ENCODE measurements at places on chromosomes 3 and 15.

DNA sequence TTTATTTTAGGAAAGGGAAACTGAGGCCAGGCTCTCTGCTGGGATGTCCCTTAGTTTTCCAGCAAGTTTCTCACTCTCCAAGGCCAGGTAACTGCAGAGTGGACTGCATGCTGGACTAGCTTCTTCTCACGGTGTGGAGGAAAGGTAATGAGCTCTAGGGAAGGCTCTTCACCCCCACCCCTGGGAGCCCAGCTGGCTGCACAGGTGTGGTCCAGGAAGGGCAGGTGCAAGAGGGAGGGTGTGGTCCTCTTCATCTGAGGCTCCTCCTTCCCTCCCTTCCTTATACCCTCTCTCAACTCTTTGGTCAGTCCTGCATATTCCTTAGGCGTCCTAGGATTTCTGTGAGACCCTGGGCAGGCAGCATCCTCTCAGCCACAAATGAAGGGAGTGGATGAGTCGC lies 33.9 kb downstream of the RNU5B-1 start:
- DNase-seq: no peak

DNA sequence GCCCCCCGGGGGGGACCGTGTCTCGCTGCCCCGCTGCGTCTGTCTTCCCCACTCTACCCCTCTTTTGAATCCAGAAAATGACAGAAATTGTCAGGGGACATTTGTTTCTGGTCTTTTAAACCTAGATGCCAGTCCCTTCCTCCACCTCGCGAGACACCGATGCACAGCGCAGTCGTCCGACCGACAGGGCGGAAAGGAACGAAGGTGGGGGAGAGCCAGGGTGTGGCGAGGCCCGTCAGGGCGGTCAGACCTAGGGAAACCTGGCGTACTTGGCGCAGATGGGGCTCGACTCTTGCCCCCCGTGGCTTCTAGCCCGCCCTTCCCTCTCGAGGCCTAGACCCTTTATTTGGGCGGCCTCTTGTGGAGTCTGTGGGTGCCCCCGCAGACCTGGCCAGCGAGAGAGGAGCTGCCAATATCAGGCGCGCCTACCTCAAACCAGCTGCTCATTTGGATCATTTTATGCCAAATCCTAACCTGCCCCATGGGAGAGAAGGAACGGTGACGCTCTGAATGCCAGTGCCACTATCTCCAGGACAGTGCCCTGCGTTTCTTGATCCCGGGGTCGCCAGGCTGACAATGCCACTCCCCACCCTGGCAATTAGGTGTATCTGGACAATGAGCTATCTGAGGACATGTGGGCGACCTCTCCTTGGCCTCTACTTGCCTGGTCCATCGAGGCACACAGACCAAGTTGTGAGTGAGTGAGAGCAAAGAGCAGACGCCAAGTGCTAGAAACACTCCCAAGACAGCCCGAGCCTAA lies 500 bp upstream of the RAB6B start:
- DNase-seq: no peak

DNA sequence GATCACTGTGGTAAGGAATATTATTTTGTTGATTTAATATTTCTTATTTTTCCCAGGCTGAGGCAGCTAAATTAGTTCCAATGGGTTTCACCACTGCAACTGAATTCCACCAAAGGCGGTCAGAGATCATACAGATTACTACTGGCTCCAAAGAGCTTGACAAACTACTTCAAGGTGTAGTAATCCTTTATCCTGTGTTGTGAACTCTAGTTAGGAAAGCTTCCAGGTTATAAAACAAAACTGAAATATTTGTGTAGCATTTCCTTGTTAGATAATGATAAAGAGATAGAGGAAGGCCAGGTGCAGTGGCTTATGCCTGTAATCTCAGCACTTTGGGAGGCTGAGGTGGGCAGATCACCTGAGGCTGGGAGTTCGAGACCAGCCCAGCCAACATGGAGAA lies 11.1 kb downstream of the RAD51 start:
- no peak for DNase-seq

DNA sequence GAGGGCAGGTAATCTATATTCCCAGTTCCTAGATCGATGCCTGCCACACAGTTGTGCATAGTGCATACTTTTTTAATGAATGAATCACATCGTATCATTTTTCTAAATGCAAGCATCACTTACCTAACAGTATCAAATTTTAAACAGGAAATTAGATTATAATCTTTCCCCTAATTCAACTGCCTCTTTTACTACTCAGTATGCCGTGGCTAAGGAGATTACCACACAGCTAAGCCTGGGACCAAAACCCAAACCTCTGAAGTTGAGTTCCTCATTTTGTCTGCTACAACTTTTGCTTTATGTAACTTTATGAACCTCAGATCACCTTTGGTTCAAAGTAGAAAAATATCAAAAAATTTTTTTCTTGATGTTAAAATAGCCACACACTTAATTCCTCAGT lies 53.2 kb upstream of the FNDC3B start:
- no peak for DNase-seq

DNA sequence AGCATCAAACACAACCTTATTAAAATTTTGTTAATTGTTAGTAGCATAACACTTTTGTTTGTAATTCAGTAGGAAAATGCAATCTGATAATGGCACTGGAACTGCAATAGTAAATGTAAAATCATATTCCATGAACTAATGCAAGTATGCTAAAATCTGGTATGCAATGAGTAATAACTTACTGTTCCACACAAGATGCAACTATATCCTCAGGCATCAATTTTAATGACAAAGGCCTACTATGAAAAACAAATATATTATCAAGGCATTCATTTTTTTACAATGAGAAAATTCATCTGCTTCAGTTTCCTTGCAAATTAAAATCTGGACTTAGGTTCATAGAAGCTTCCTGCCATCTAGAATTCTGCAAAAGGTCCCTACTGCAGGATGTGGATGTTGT lies 1.4 kb upstream of the NSMCE3 start:
- DNase-seq: no peak

- no peak for DNase-seq
Observed at GRCh38 chr3:31210068-31210645, 315.7 kb upstream of the GADL1 start.

GRCh38 chr3:20043396-20043795 lies 3.1 kb downstream of the KAT2B start:
- DNase-seq: no peak

GRCh38 chr3:55333046-55333445 lies 154.1 kb downstream of the WNT5A start:
- no peak for DNase-seq

DNA sequence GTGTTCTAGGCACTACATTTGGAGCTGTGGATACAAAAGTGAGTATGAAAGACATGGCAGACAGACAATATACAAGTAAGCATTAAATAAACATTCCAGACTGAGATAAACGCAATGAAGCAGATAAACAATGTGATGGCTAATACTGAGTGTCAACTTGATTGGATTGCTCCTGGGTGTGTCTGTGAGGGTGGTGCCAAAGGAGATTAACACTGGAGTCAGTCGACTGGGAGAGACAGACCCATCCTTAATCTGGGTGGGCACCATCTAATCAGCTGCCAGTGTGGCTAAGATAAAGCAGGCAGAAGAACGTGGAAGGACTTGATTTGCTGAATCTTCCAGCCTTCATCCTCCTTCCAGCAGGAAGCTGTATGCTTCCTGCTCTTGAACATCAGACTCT lies 77.2 kb downstream of the CADPS start:
- DNase-seq: no peak

- DNase-seq: no peak
Observed at GRCh38 chr3:24060055-24060454, 115.0 kb downstream of the NR1D2 start.

GRCh38 chr3:100108464-100109079 lies 5.7 kb downstream of the FILIP1L start:
- no peak for DNase-seq

DNA sequence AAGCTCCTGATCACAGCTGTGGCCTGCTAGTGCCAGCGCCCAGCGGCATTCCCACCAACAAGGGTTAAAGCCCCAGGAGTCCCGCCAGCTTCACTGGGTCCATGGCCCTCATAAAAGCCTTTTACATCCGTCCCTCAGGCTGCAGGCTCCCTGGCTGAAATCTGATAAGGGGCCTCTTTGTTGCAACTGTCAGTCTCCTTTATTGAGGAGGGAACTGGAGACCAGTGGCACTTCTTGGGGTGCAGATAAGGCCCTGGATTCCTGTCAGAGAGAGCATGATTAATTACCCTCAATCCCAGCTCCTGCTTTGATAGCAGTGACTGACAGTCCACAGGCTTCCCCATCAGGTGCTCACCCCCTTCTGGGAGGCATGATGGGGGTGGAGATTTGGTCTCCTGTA lies 30.9 kb upstream of the CLK3 start:
- no peak for DNase-seq

DNA sequence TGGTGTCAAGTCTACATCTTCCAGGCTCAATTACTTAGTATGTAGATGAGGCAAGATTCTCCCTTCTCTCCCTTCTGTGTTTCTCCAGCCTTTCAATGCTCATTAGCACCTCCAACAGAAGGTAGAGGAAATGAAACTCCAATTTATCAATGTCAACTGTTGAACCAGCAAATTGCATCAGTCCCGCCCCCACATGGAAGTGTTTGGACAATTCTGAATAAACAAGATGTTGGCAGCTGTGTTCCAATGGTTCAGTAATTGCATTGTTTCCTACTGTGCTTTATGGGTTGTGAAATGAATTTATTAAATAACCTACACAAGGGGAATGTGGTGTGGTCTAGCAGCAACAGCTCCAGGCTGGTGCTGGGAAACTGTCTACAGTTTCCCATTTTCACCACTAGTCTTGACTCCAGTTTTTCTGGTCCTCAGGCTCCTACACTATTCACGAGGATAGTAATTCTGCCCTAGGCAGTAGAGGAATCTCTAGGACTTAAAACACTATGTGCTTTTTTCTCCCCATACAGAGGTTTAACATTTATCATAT lies 91.9 kb downstream of the MB21D2 start:
- DNase-seq: no peak

GRCh38 chr3:198071602-198072287 lies 111.7 kb downstream of the LMLN start:
- DNase-seq: no peak

GRCh38 chr3:158649791-158650190 lies 5.5 kb downstream of the GFM1 start:
- no peak for DNase-seq

DNA sequence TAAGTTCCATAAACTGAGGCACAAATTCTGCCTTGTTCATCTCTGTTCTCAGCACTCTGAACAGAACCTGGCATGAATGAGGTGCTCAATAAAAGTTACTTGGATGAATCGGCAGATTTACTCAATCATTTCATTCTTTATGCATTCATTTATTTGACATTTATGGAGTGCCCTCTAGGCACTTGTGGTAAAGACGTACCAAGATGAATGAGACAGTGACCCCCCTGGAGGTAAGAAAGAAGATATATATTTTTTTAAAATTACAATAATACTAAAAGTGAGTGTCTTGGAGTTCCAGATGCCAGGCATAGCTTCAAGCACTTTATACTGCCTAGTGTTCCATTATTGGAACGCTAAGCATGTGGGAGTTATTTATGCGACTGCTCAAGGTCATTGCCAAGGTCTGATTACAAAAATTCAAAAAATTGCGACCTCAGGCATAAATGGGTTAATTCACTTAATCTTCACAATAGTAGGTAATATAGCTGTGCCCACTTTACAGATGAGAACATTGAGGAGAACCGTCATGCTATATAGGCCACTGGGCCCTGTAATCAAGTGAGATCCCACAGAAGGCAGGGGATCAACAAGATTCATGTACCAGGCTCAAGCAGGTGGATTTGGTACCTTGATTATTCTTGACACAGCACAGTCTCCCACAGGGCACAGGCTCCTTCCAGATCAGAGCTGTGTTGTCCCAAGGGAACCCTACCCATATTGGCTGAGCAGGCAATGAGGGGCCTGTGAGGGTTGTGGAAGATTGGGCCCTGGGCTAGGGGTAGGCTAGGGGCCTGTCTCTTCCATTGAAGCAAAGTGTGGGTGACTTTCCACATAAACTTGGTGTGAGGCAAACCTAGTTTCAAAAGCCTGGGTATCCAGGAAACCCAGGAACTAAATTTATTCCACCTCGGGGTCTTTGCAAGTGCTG lies 10.7 kb downstream of the XIRP1 start:
- DNase-seq: no peak

DNA sequence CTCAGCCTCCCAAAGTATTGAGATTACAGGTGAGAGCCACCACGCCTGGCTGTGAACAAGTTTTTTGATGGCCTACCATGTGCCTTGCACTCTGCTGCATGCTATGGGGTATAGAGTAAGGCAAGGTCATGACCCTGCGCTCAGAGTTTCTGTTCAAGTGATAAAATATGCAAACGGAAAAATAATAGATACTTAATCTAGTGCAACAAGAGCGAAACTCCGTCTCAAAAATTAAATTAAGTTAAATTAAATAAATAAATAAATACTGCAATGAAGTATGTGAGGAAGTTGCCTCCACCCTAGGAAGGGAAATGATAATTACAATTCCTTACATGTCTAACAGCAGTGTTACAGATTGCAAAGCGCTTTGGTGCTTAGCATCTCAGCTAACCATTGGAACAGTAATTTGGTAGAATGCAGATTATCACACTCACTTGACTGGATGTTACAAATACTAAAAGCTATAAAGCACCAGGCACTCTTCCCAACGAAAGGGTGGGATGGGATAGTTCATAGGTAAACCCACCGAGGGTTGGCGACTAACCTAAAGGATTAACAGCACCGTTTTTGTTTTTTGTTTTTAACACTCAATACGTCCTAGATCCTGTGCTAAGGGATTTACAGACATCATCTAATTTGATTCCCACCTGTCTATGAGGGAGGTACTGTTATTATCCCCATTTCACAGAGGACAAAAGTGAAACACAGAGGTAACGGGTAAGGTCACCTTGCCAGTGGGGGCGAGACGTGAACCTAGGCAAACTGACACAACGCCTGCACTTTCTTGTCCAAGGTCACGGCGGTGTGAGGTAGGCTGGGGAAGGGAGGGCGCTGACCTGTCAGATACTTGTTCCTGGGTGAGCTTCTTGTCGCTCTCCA lies 793 bp upstream of the FANCD2 start:
- no peak for DNase-seq

DNA sequence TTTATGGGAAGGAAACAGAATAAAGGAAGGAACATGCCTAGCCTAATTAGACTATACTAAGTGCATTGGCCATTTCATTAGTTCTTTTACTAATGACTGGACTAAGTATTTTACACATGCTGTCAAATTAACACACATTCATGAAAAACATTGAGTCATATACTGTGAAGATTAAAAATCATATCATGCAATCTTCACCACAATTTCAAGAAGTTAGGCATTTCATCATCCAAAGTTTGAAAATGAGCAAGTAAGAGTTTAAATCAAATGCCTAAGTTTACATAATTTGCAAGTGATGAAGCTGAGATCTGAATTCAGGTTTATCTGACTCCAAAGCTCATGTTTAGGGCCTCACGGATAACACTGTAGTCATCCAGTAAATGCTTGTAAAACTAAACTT lies 601.0 kb downstream of the PDCD6IP start:
- no peak for DNase-seq

GRCh38 chr3:186099178-186099577 lies 9.7 kb downstream of the ETV5 start:
- DNase-seq: no peak

DNA sequence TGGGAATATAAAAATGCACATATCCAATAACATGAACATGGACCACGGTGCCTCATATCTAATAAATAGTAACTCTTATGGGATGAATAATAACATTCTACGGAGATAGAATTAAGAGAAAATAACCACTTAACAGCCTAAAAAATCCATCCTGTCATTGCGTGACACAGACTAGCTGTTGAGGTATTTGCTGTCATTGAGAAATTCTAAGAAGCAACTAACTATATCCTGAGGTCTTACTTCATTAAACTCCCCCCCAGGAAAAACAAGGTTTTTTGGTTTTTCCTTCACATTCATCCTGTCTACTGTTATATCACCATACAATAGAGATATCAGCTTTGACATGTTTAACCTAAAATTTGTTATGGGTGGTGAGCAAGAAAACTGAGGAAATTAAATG lies 14.3 kb downstream of the CEP152 start:
- no peak for DNase-seq

Data from stimulated activated CD8-positive, alpha-beta memory T cell treated with anti-CD3 and anti-CD28 coated beads, Interleukin-4, amount 100 ng/mL, for 1 hour (primary cell).